Caco-2 (cell line): ENCODE measurements at places on chromosomes 4 and X. TPM values are rescaled to one million over a fixed set of nuclear protein-coding genes. Genes with fewer than 3 reads are reported as not detected.

The SLC16A2 gene
- 0.34 and 0.58 TPM in 2 replicates for total RNA-seq

- no peak for DNase-seq
Observed at GRCh38 chr4:159051245-159052071, 51.4 kb upstream of the RAPGEF2 start.

The KLF8 gene
- total RNA-seq: 0.57 and 1.1 TPM in 2 replicates

The TEX13D gene
- total RNA-seq: not detected in 2 replicates

- DNase-seq: no peak
Observed at GRCh38 chr4:127174616-127175015, 458.1 kb upstream of the INTU start.

The ARX gene
- total RNA-seq: 0.49 and 0.52 TPM in 2 replicates

GRCh38 chrX:77917294-77917933 lies 6.9 kb downstream of the ATP7A start:
- no peak for DNase-seq

The PHOX2B gene
- total RNA-seq: not detected in 2 replicates

DNA sequence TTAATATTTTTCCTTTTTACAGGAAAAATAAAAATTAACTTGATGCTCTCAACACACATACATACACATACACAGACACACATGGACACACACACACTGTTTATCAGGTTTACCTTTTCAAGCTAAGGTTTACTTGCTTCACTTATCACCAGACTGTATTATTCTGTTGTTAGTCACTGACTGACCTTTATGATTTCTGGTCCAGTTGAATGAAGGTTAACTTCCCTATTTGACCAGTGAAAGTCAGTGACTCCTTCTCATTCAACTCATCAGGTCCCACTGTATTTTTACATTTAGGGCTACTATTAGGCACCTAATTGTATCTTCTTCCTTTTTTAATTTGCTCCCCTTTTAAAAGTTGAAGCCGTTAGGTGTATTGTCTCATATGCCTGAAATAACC lies 16.0 kb downstream of the DIAPH2 start:
- DNase-seq: no peak

DNA sequence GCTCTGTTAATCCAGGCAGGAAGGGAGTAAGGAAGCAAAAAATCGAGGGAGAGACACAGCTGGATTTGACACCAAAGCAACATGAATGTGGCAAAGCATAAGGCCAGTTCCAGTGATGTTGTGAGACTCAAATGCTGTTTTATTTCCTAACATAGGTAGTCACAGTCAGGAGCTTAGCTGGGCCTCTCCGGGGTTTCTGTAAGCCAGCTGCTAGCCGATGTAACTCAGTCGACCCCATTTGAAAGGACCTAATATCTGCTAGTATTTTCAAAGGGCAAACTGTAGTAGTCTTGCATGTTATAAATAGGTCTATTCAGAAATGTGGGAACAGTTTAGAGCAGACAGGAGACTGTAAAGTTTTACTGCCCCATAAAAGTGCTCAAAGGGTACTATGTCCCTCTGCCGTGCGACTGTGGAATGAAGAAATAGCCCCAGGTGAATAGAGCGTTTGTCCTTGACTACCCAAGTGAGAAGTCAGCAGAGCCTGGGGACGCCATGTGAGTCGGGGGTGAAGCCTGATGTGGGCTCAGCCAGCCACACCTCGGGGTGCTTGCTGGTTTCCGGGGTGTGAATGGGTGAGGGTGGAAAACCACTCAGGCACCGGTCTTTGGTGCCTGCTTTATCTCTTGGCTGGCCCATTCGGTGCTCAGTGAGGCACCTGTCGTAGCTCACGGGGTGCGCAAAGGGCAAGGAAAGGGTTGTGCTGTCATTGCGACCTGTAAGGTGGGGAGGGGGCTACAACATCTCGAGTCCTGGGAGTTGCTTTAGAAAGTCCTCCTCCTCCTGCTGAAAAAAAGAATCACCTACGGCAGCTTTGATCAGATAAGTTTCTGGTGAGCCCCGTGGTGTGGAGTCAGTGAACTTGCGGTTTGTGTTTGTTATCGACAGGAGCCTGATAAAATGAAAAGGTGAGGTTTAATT lies 745 bp downstream of the TRIM2 start:
- DNase-seq: peak; percentile 81

The SMARCA5 gene
- 64.5 and 64.8 TPM in 2 replicates for total RNA-seq

GRCh38 chrX:111376897-111377578 lies 35.0 kb downstream of the DCX start:
- DNase-seq: no peak

DNA sequence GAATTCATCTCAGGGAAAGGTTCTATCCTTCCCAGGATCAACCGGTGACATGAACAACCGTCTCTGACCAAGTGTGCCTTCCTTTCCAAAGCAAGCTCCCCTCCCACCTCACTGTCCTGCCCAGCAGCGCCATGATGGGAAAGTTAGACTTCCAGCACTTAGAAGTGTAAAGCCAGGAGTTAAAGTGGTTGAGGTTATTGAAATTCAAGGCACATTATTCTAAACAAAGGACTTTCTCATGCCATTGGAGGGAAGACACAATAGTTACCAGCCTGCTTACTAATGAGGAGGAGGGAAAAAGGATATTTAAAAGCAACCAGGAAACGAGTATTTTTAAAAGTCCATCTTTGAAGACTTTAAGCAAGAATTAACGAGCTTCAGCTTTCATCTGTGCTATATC lies 96.8 kb downstream of the NSUN7 start:
- DNase-seq: no peak

The UGT2A1 gene
- total RNA-seq: not detected in 2 replicates
